ENCODE measurements at places on chromosomes 1 and 21.

DNA sequence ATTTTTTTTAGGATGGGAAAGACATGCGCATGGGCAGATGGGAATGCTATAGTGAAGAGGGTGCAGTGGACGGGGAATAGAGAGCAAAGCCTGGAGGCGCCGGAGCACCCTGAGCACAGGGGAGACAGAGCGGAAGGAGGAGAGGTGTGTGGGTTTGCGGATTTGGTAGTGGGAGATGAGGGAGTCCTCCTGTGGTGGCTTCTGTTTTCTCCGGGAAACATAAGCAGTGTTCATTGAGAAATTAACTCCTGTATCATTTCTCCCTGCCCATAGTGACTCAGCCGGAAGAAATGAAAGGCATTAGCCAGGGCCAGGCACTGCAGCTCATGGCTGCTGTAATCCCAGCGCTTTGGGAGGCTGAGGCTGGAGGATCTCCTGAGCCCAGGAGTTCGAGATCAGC is 4.7 kb upstream of the PTPRF start:
- peak; percentile 47 for DNase-seq

- DNase-seq = peak; percentile 52
Observed at GRCh38 chr1:12251442-12251841, 21.6 kb downstream of the VPS13D start.

DNA sequence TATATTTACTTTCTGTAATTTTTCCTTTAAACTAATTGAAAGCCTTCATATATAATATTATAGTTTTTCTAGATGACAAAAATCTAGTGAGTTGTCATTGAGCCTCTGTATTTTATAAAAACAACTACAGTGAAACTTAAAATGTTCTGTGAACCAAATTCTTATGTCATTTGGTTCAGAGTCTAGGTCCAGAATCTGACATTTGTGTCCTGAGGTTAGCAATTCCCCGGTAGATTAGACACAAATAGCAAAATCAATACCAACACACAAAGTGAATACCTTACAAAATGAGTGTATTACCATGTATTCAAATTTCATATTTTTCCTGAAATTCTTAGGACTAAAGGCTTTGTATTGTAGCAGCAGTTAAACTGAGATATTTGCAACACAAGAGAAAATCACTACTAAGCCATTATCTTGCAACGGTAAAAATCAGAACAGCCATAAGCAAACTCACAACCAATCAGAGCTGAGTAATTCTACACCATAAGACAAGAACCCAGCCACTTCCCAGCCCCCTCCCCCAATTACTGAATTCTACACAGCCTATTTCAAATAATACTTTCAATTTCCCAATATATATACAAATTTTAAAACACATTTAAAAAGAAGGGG is 573.5 kb downstream of the SMYD3 start:
- DNase-seq = no peak

- no peak for DNase-seq
Observed at GRCh38 chr1:1162597-1163537, 10.8 kb upstream of the TTLL10 start.

DNA sequence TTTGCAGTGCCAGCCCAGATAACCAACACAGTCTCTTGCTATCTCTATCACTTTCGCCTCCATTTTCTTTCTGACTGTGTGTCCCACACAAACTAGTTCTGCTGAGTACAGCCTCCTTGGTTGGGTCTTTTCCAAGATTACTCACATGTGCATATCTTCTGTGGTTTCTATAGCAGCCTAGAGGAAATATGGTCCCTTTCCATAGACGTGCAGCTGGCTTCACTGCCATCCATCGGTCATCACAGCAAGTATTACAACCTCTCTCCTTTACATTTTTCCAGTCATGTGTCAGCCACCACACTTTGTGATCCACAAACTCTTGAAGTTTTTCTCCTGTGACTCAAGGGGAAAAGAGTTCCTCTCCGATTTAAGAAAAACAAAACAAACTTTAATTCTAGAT is 893.4 kb upstream of the ADGRL4 start:
- DNase-seq = peak; percentile 97

DNA sequence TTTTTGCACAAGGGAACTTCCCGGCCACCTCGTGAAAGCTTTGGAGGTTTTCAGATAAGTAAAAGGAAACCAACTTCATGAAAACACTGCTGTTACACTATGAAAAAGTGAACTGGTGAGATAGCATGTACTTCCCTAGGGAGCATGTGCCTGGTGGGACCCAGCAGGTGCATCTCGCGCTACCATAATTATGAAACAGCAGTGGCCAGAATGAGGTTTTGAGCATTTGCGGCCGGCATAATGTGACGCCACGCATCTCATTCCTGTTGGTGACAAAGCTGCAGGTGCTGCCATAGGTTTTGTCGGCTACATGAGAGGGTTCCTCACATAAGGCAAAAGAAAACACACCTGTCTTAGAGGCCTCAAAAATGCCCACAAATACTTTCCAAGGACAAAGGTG is 1.7 kb downstream of the KRTAP10-3 start:
- DNase-seq = no peak

DNA sequence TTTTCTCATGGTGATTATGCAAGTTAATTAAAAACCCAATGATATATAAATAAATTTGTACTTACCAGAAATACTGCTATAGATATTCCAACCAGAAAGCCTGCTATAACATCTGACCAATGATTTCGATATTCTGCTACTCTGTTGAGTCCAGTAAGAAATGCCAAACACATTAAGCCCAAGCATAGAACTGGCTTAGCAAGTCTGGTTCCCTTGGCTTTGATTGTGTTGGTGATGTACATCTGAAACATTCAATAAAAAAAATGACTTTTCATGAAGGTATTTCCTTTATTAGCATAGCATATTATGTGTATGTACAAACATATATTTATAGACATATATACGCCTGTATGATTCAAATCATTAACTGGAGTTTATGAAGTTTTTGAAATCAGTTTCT is 82.8 kb downstream of the PLPPR5 start:
- no peak for DNase-seq

- no peak for DNase-seq
Observed at GRCh38 chr1:46205791-46206190, 2.7 kb downstream of the LURAP1 start.
